Activated CD4-positive, alpha-beta T cell treated with anti-CD3 and anti-CD28 coated beads, Interleukin-2, amount 10 ng/mL, durations not matched to agents 7 days and 5 days (primary cell): ENCODE measurements at places on chromosomes 13 and 19. TPM values are rescaled to one million over a fixed set of nuclear protein-coding genes. Genes with fewer than 3 reads are reported as not detected.
A peak's percentile ranks its signal among the peaks of the same experiment; 100 is the strongest.

DNA sequence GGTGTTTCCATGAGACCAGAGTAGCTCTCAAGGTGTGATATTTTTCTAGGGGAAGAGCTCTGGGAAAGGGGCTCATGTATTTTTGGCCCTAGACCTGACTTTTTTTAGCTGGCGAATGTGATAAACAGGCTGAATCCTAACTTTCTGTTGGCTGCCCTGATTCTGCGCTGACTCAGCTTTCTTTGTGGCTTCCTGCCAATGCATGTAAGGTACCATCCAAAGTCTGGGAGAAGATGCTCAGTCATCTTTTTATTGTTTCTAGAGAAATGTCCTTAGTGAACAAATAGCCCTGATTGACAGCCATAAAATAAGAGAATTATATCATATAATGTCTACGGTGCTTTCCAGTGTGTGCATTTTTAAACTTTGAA lies 113.6 kb upstream of the MBNL2 start:
- DNase-seq, result no peak
- no peak overlapping the region for H3K27ac ChIP-seq
- H3K27me3 ChIP-seq, result peaks cover 11% of the 10 kb centered on the region
- H3K4me3 ChIP-seq, result no peak overlapping the region
- peaks cover 7% of the 10 kb centered on the region for H3K4me1 ChIP-seq

- H3K4me1 ChIP-seq, result peaks cover 27% of the 10 kb centered on the region
- peak overlapping the region; percentile 98 for H3K4me3 ChIP-seq
Observed at GRCh38 chr19:1027650-1028061, 1.2 kb downstream of the CNN2 start.

DNA sequence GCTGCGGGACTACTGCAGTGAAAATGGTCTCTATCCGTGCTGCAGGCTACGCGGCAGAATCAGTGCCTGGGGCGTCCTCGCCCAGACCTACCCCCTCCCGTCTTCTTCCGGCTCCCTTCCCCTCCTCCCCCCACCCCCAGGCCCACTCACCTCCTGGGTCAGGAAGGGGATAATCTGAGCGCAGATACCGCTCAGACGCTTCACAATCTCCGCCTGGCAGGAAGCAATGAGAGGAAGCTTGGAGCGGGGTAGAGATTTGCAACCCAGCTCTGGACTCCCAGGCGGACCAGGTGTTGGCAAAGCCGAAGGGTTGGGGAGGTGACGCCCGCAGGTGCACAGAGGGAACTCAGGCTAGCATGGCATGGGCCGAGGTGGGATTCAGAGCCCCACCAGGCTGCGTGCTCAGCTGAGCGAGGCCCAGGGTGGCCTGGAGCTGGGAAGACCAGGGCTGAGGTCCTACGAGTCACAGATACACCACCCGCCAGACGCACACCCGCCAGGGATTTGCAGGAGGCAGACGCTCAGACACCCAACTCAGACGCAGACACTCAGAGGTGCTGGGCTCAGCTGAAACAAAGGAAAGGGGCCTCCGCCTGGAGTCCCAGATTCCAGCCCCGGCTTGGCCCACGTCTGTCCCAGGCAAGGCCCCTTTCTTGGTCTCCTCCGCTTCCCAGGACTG lies 4.1 kb downstream of the TLE2 start:
- peaks cover 28% of the 10 kb centered on the region for H3K27me3 ChIP-seq
- H3K27ac ChIP-seq, result peak overlapping the region; percentile 25
- H3K4me3 ChIP-seq, result no peak overlapping the region
- DNase-seq, result no peak
- H3K4me1 ChIP-seq, result peaks cover 33% of the 10 kb centered on the region

GRCh38 chr13:39329182-39329639 lies 273.8 kb downstream of the LHFPL6 start:
- H3K4me3 ChIP-seq, result no peak overlapping the region
- no peaks in the 10 kb centered on the region for H3K36me3 ChIP-seq
- H3K27me3 ChIP-seq, result no peaks in the 10 kb centered on the region
- H3K4me1 ChIP-seq, result no peaks in the 10 kb centered on the region
- no peak for DNase-seq

DNA sequence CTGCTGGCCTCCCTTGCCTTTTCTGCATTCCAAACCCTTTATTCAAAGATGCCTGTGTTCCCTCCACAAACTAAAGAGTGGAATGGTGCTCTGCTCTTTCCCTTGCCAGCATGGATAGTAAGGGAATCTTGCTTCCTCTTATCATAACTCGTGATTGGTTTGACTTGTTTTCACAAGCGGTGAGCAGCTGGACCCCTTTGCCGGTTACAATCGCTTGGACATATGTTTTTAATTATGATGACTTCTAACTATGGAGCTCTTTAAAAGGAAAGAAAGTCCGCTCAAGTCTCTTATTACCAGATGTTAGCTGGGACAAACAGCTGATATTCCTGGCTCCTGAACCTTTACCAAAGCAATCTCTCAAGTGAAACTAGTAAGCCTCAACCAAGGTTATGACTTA lies 1094.7 kb downstream of the UQCRFS1 start:
- H3K27me3 ChIP-seq, result no peaks in the 10 kb centered on the region
- H3K36me3 ChIP-seq, result no peaks in the 10 kb centered on the region
- no peak for DNase-seq
- H3K4me3 ChIP-seq, result no peak overlapping the region
- no peak overlapping the region for H3K27ac ChIP-seq

- H3K4me1 ChIP-seq, result no peaks in the 10 kb centered on the region
- H3K27ac ChIP-seq, result no peak overlapping the region
- no peaks in the 10 kb centered on the region for H3K36me3 ChIP-seq
- no peak for DNase-seq
- no peaks in the 10 kb centered on the region for H3K27me3 ChIP-seq
- no peak overlapping the region for H3K4me3 ChIP-seq
Observed at GRCh38 chr13:34654203-34654602, 287.9 kb upstream of the NBEA start.

DNA sequence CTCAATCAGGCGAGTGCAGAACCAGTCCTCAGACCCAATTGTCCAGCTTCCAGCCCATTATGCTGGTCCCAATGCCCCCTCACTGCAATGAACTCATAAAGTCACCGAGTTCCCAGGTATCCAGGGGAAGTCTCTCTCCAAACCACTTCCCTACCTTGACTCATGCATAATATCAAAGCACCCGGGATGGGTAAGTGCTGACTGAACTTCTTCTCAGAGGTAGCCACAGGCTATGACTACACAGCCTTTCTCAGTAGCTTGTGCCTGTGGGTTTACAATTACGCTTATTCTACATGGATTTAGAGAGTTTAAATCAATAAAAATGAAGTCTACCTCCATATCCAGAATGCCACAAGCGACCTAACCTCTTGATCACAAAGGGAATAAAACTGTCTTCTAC lies 1.7 kb upstream of the C13orf42 start:
- H3K4me3 ChIP-seq, result no peak overlapping the region
- no peaks in the 10 kb centered on the region for H3K36me3 ChIP-seq
- no peak overlapping the region for H3K27ac ChIP-seq
- no peaks in the 10 kb centered on the region for H3K27me3 ChIP-seq
- no peak for DNase-seq

- DNase-seq, result no peak
- no peaks in the 10 kb centered on the region for H3K27me3 ChIP-seq
- H3K4me1 ChIP-seq, result no peaks in the 10 kb centered on the region
- no peak overlapping the region for H3K4me3 ChIP-seq
- no peak overlapping the region for H3K27ac ChIP-seq
Observed at GRCh38 chr13:83722443-83722842, 159.8 kb downstream of the SLITRK1 start.

DNA sequence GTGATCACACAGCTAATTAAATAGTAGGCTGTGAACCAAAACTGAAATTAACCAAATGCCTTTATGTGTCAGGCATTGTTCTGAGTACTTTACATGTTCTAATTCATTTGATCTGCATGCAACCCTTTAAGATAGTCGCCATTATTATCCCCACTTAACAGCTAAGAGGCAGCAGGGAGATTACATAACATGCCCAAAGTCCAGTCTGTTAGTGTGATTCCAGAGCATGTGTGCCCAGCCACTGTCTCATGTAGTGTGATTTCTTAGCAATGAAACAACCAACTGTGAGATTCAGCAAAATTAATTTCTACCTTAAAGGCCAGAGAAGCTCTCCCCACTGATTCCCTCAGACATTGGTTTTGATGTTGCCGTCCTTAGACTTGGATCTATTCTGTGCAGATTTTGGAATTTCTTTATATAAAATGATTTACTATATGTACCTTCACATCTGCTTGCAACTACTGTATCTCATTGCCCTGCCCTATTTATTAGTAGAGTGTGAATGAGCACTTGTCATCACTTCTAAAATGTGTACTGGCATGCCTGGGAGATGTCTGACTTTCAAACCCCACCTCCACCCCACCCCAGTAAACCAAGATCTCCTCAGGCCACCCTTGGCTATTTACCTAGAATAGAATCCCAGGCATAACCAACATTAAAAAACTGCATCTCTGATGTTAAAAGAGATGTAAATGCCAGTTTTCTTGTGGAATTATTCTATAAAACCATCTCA lies 41.2 kb downstream of the POLR1D start:
- no peaks in the 10 kb centered on the region for H3K27me3 ChIP-seq
- H3K27ac ChIP-seq, result no peak overlapping the region
- no peak overlapping the region for H3K4me3 ChIP-seq
- peaks cover 2% of the 10 kb centered on the region for H3K4me1 ChIP-seq
- peaks cover 15% of the 10 kb centered on the region for H3K36me3 ChIP-seq

DNA sequence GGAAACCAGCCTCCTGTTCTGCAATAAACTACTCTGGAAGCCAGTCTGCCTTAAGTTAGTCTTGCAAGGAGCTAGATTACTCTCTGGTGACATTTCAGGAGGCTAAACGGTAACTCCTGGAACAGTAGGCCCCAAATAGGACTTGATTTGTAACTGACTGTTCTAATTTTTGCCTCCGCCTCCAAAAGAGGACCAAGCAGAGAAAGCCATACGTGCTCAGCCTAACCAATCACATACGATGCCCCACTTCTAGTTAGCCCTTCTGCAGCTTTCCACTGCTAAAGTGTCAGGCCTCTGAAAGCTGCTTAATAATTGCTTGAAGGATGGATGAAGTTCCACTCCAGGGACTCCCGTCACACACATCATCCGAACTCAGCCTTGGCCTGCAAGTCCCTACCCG lies 744 bp downstream of the ZNF805 start:
- peaks cover 24% of the 10 kb centered on the region for H3K4me1 ChIP-seq
- H3K27ac ChIP-seq, result peak overlapping the region; percentile 98
- DNase-seq, result peak; percentile 7
- peaks cover 32% of the 10 kb centered on the region for H3K36me3 ChIP-seq
- peak overlapping the region; percentile 79 for H3K4me3 ChIP-seq

DNA sequence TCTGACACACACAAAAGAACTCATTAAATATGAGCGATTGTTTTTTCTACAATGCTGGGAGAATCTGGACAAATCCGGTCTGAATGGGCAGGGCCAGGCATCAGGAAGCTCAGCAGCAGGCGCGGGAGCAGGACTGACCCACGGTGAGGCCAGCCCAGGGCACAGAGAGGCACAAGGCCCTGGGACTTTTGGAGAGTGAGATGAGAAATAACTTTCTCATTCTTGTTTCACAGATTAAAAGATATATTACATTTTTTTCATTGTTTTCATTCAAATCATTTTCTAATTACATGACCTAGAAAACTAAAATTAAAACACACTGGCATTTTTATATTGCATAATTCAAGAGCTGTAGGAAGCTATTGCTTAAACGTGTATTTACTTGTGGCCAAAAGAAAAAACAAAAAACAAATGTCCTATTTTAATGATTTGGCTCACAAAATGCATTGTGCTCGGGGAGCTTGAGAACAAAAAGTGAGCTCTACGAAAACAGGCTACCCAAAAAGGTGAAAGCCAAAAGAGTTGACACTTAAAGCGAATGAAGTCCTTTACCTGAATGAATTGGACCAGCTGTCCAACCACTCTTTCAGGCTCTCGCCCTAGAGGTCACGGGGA lies 133.1 kb downstream of the TNFRSF19 start:
- H3K4me3 ChIP-seq, result no peak overlapping the region
- DNase-seq, result no peak
- H3K27ac ChIP-seq, result no peak overlapping the region
- no peaks in the 10 kb centered on the region for H3K36me3 ChIP-seq
- H3K27me3 ChIP-seq, result no peaks in the 10 kb centered on the region
- no peaks in the 10 kb centered on the region for H3K4me1 ChIP-seq

GRCh38 chr13:98909016-98909415 lies 68.8 kb downstream of the DOCK9 start:
- H3K27ac ChIP-seq, result peak overlapping the region; percentile 95
- peaks cover 46% of the 10 kb centered on the region for H3K4me1 ChIP-seq
- no peaks in the 10 kb centered on the region for H3K27me3 ChIP-seq
- no peak overlapping the region for H3K4me3 ChIP-seq
- peak; percentile 16 for DNase-seq
- H3K36me3 ChIP-seq, result peaks cover 55% of the 10 kb centered on the region

DNA sequence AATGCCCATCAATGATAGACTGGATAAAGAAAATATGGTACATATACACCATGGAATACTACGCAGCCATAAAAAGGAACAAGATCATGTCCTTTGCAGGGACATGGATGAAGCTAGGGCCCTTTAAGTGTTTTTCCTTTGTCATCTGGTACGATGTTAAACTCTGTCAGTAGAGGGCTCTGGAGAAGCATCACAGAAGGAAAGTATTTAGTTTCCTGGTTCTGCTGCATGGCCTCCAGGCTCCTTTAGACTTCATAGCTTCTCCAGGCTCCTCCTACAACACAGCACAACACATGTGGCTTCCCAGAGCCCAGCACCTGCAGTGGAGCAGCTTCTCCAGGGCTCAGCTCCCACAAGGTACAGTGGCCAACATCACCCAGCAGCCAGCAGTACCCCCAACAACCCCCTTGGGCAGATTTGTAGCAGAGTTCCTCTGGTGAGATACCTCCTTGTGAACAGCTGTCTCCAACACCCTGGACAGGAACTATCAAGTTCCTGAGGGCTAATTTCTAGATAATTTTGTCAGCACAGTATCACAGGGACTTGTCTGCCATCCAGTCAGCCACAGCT lies 63.4 kb downstream of the KCTD12 start:
- H3K4me3 ChIP-seq, result no peak overlapping the region
- no peaks in the 10 kb centered on the region for H3K36me3 ChIP-seq
- H3K27ac ChIP-seq, result no peak overlapping the region
- H3K4me1 ChIP-seq, result no peaks in the 10 kb centered on the region

The LMTK3 gene
- 5.1 TPM for total RNA-seq

The GPC5 gene
- total RNA-seq, result not detected

The PDE4A gene
- total RNA-seq, result 14.3 TPM

The DNAAF3 gene
- not detected for total RNA-seq

The ZNF541 gene
- total RNA-seq, result 0.35 TPM

The C19orf18 gene
- 0.37 TPM for total RNA-seq

The SIGLEC9 gene
- 0.27 TPM for total RNA-seq

The SYT5 gene
- 0.17 TPM for total RNA-seq

The FGF21 gene
- not detected for total RNA-seq
